ENCODE measurements at places on chromosomes 7 and 10.

GRCh38 chr10:119461380-119461779 lies 81.1 kb downstream of the RGS10 start:
- DNase-seq: no peak

DNA sequence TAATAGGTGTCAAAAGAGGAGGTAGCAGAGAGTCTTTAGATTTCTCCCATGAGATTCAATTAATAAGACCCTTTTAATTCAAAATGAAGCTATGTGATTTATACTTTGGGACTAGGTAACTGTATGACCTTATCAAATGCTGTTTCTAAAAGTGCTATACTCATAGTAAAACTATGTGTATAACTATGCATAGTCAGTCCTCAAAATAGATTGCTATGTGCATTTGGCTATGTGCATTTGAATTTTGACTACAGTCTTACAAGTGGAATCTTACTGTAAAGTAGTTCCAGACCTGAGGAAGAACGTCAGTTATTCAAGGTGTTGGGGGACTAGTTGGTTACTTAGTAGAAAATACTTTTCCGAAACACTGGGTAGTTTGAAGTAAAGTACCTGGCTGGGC lies 36.9 kb downstream of the ADD3 start:
- no peak for DNase-seq

DNA sequence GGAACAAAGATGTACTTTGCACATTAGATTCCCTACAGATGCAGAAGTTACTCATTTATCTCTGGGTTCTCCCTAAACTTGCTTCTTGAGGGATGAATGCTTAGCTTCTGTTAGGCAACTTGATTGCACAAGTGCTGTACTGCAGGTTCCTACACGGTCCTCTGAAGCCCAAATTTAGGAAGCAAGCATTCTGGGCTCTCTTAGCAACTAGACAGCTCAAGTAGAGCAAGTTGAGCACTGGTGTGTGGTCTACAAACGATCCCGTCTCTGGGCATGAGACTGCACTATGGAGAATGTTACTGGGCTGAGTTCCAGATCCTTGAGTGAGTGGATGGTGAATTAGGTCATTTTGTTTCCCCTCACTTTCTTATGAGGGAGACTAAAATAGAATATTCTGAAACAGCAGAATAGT lies 14.3 kb downstream of the SEMA3D start:
- DNase-seq: no peak

DNA sequence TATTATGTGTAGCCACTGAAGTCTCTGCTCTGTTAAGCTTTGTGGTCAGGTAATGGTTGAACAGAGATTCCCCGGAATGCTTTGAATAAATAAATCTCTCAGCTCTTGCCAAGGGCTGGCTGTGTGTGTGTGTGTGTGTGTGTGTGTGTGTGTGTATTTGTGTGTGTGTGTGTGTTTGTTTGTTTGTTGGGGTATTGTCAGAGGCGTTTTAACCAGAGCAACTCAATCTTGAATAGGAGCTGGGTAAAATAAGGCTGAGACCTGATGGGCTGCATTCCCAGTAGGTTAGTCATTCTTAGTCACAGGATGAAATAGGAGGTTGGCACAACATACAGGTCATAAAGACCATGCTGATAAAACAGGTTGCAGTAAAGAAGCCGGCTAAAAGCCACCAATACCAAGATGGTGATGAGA lies 256.2 kb upstream of the CACNA2D1 start:
- peak; percentile 26 for DNase-seq

DNA sequence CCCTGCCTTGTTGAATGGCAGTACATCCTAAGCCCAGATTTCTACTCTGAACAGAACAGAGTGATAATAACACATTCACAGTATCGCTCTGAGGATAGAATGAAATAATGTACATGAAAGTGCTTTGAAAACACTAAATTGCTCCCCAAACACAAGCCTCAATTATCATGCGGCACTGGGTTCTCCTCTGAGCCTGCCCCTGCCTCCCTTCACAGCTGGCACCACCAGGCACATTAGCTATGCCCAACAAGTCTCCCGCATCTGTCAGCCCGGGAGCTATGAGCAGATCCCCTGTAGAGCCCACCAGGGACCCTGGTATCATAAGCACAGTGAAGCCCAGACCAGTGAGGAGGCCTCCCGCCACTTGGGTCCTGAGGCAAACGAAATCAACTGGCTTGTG lies 405.5 kb downstream of the GRID1 start:
- DNase-seq: no peak

DNA sequence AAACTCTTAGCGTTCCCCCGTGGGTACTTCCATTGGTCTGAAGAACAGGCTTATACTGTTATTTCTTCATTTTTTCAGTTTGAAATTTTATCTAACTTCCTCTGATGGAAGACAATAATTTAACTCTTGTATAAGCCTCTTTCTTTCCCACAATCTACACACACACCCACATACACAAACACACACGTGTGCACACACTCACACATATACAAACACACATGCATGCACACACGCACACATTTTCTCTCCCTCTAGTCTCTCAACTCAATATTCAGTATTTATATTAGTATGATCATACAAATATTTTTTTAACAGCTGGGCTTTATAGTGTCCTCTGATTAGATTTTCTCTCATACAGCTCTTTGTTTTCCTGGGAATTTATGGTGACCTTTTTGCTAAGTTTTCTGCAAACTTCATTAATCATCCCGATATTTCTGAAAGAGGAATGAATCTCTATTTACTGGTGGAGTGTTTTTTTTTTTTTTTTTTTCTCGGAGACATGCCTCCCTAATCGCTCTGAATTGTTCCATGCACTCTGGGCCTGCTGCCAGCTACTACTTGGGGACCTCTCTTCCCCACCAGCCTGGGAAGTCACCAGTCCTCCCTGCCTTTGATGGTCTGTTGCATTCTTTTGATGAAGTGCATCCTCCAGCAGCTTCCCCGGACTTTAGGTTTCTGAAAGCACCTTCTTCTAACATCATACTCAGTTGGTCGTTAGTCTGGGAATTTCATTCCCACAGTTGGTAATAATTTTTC lies 75.5 kb downstream of the ZNF777 start:
- DNase-seq: no peak

DNA sequence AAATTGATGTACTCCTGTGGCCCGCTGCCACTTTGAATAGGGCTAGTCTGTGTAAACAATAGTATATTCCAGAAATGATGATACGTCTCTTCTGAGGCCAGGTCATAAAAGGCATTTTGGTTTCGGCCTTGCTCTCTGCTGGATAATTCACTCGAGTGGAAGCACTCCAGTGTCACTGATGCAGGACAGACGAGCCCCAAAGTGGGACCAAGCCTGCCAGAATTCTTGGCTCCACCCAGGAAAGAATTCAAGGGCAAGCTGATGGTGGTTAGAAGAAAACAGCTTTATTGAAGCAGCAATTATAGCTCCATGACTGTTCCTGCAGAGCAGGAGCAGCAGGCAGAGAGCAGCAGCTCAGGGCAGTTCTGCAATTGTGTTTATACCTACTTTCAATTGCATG lies 717.6 kb downstream of the GRM8 start:
- DNase-seq: no peak

DNA sequence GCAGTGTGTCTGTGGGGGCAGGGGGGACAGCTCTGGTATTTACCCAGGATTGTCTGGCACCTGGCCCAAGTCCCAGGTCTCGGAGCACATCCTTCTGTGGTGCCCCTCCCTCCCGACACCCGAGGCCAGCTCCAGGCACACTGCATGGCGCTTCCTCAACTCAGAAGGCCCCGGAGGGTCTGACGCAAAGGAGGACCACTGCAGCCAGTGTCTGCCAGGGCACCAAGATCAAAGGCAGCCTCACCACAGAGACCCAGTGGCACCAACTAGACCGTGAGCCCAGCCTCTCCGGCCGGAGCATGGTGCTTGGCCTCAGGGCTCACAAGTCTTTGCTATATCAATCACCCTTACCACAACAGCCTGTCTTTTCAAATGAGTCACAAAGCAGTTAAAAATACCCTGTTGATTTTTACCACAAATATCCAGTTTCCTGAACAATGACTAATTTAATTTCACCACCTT lies 99.3 kb upstream of the DDC start:
- no peak for DNase-seq

DNA sequence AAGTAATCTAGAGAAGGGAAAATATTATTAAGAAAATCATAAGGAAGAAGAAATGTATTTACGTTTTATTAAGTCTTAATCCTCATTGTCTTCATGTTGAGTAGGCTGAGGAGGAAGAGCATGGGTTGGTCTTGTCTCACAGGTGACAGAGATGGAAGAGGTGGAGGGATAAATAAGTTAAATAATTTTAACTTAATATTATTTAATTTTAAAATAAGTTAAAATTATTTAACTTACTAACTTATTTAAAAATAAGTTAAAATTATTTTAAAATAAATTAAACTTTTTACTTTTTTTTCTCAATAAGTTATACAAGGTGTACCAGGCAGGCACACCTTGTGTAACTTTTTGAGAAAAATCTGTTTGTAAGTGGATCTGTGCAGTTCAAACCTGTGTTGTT lies 36.6 kb downstream of the STK31 start:
- no peak for DNase-seq

DNA sequence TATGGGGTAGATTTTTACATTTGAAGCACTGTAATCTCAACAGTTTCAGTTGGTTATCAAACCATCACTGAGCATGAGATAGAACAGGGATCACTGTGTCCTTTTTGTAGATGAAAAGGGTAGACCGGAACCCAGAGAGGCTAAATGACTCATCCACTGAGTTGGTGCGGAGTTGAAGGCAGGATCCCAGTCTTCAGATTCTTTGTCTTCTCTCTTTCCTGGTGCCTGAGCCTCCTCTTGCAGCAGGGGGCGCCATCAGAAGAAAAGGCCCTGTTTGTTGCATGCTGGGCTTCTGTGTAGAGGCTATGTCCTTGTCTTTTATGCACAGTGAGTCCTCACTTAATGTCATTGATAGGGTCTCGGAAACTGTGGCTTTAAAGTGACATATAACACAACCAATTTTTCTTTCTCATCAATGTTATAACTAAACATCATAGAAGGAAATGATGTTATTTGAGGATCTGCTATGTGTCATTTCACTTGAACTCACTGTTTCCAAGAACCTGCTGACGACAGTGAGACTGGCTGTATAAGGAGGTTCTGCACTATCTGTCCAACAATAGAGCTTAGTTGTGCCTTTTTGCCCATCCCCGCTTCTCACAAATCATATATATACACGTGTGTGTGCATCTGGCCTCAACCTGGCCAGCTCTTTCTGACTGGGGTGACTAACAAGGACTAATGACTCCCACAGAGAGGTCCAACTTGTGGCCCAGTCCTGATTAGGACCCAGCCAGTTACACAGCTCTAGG lies 14.3 kb downstream of the ZNF282 start:
- peak; percentile 87 for DNase-seq
